CD4-positive, alpha-beta memory T cell (primary cell): ENCODE measurements at places on chromosomes 12 and 14. TPM values are rescaled to one million over a fixed set of nuclear protein-coding genes. Genes with fewer than 3 reads are reported as not detected.

Gene FOXG1
- total RNA-seq, result not detected

DNA sequence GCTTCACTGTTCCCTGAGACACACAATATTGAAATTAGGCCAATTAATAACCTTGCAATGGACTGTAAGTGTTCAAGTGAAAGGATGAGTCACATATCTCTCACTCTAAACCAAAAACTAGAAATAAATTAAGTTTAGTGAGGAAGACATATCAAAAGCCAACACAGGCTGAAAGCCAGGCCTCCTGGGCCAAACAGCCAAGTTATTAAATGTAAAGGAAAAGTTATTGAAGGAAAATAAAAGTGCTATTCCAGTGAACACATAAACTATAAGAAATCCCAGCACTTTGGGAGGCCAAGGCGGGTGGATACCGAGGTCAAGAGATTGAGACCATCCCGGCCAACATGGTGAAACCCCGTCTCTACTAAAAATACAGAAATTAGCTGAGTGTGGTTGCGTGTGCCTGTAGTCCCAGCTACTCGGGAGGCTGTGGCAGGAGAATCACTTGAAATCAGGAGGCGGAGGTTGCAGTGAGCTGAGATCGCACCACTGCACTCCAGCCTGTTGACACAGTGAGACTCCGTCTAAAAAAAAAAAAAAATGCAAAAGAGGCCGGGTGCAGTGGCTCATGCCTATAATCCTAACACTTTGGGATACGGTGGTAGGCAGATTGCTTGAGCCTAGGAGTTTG lies 10.4 kb upstream of the HEATR5A start:
- no peaks in the 10 kb centered on the region for H3K4me1 ChIP-seq
- DNase-seq, result no peak
- H3K27ac ChIP-seq, result no peak overlapping the region
- no peaks in the 10 kb centered on the region for H3K27me3 ChIP-seq
- H3K4me3 ChIP-seq, result no peak overlapping the region

DNA sequence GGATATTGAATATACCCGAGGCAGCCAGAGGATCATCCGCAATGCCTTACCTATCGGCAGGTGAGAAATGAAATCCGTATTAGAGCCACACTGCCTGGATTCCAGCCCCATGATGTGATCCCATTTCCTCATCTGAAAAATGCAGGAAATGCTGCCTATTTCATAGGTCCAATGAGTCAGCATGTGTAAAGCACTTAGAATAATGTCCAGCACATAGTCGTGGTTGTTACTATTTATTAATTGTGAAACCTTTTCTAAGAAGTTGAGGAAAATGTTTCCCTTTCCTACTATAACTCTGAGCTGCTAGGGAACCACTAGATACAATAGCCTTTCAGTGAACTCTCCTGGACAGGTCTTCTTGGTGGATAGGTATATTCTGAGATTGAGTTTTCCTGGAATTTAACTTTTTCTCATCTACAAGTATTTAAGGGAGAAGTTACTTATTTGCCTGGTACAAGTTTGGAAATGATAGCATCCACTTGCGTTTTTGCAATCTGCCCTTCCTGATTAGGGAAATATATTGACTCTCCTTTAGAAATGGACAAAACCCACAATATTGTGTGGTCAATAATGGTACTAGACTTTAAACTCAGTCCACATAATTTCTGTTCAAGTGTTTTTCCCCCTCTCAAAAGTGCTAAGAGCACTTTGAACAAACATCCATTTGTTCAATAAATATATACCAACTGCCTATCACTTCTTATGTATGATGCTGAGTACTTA lies 12.2 kb downstream of the POLR3B start:
- no peaks in the 10 kb centered on the region for H3K27me3 ChIP-seq
- H3K36me3 ChIP-seq, result no peaks in the 10 kb centered on the region
- H3K4me1 ChIP-seq, result no peaks in the 10 kb centered on the region
- no peak overlapping the region for H3K27ac ChIP-seq

Gene ABHD12B
- total RNA-seq, result not detected

Gene LRP1-AS
- total RNA-seq, result not detected

GRCh38 chr12:132523576-132524331 lies 33.8 kb downstream of the FBRSL1 start:
- peaks cover 8% of the 10 kb centered on the region for H3K4me1 ChIP-seq
- H3K27ac ChIP-seq, result no peak overlapping the region

GRCh38 chr14:104548802-104549535 lies 30.6 kb upstream of the C14orf180 start:
- H3K4me1 ChIP-seq, result no peaks in the 10 kb centered on the region
- no peaks in the 10 kb centered on the region for H3K27me3 ChIP-seq
- H3K36me3 ChIP-seq, result no peaks in the 10 kb centered on the region
- no peak overlapping the region for H3K27ac ChIP-seq
- H3K4me3 ChIP-seq, result no peak overlapping the region

DNA sequence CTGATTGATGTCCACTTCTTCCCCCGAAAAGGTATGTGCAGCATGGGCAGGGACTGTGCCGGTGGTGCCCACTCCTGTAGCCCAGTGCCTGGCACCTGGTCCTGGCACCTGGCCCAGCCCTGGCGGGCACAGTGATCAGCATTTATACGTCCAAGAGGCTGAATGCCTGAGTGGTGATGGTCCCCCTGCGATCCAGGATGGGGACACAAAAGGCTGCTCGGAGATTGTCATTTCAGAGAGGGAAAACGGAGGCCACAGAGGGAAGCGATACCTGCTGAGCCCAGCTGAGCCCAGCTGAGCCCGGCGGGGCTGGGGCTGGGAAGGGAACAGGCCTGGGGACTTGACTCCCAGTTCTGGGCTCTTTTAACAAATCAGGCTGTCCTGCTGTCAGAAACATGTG lies 55.8 kb downstream of the PRIMA1 start:
- H3K27me3 ChIP-seq, result no peaks in the 10 kb centered on the region
- no peaks in the 10 kb centered on the region for H3K4me1 ChIP-seq
- no peak overlapping the region for H3K27ac ChIP-seq
- DNase-seq, result no peak
- no peaks in the 10 kb centered on the region for H3K36me3 ChIP-seq
- no peak overlapping the region for H3K4me3 ChIP-seq

GRCh38 chr14:93960108-93960475 lies 16.3 kb downstream of the ASB2 start:
- H3K36me3 ChIP-seq, result no peaks in the 10 kb centered on the region
- DNase-seq, result no peak
- H3K4me3 ChIP-seq, result peak overlapping the region; percentile 21
- peaks cover 100% of the 10 kb centered on the region for H3K4me1 ChIP-seq

DNA sequence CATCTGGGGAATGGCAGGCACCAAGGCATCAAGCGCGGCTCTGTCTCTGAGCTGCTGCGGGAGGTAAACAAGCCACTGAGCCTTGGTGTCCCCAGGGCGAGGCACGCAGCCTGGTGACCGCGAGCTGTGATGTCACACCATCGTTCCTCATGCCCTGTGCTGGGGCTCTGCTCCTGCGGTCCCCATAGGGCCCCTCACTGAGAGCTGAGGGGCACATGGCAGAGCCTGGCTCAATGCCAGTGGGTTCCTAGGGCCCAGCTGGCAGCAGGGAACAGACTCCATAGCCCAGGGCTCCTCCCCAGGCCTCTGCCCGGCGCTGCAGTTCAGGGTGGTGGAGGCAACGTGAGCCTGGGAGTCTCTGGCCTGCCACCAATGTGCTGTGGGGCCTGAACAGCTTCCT lies 22.6 kb downstream of the CHGA start:
- no peaks in the 10 kb centered on the region for H3K27me3 ChIP-seq
- peaks cover 5% of the 10 kb centered on the region for H3K36me3 ChIP-seq
- no peak for DNase-seq
- H3K4me3 ChIP-seq, result no peak overlapping the region
- no peak overlapping the region for H3K27ac ChIP-seq

DNA sequence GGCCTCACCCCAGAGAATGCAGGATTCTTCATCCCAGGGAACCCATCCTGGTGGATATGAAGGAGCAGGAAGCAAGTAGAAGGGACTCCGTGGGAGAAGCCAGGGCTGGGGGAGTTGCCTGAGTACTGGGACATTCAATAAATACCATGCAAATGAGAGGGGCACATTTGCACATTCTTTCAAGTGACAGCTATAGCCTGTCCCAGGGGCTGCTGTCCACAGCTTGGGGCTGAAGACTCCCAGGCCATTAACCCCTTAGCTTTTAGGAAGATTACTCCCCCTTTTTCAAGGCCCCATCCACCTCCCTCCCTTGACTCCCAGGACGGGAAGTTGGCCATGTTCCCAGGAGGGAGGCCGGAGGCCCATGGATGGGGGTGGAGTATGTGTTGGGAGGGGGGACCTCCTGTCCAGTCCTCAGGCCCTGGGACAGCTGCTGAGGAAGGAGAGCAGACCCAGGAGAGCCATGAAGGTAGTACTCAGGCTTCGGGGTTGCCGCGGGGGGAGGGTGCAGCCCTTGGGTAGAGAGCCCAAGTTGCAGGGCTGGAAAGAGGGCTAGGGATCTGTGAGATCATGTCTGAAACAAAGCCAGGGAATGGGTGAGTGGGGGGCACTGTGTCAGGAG lies 974 bp upstream of the TNS2 start:
- peak overlapping the region; percentile 62 for H3K27ac ChIP-seq
- H3K36me3 ChIP-seq, result no peaks in the 10 kb centered on the region
- no peak for DNase-seq
- H3K4me3 ChIP-seq, result no peak overlapping the region

GRCh38 chr12:41892302-41892701 lies 252.4 kb downstream of the GXYLT1 start:
- no peak overlapping the region for H3K27ac ChIP-seq
- no peaks in the 10 kb centered on the region for H3K27me3 ChIP-seq
- H3K36me3 ChIP-seq, result no peaks in the 10 kb centered on the region
- H3K4me3 ChIP-seq, result no peak overlapping the region

- H3K4me1 ChIP-seq, result peaks cover 39% of the 10 kb centered on the region
- no peak for DNase-seq
- no peaks in the 10 kb centered on the region for H3K27me3 ChIP-seq
- H3K4me3 ChIP-seq, result peak within 1 kb of the TSS; percentile 94
- H3K36me3 ChIP-seq, result no peaks in the 10 kb centered on the region
These were observed at the start of gene SBNO1 for GRCh38 chr12:123364532-123365024. TSS of gene SBNO1 (minus strand) at chr12:123364847. CDS start at chr12:123350441, 14,406 bp downstream.

DNA sequence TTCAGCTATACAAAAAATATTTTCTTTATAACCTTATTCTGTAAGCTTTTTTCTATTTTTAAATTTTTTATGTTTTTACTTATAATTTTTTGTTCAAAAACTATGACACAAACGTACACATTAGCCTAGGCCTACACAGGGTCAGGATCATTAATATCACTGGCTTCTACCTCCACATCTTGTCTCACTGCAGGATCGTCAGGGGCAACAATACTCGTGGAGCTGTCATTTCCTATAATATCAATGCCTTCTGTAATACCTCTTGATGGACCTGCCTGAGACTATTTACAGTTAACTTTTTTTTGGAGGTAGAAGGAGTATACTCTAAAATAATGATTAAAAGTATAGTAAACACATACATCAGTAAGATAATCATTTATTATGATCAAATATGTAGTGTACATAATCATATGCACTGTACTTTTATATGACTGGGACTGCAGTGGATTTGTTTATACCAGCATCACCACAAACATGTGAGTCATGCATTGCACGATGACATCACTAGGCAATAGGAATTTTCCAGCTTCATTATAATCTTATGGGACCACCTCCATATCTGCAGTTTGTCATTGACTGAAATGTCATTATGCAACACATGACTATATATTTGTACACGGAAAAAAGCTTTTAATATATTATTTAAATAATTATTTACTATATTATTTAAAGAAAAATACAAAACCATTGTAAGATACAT lies 18.5 kb upstream of the PMCH start:
- no peak for DNase-seq
- no peak overlapping the region for H3K4me3 ChIP-seq
- no peaks in the 10 kb centered on the region for H3K27me3 ChIP-seq
- H3K4me1 ChIP-seq, result no peaks in the 10 kb centered on the region

GRCh38 chr12:105995961-105996431 lies 142.8 kb downstream of the NUAK1 start:
- no peak for DNase-seq
- no peak overlapping the region for H3K4me3 ChIP-seq
- H3K36me3 ChIP-seq, result no peaks in the 10 kb centered on the region
- H3K4me1 ChIP-seq, result no peaks in the 10 kb centered on the region
- no peaks in the 10 kb centered on the region for H3K27me3 ChIP-seq

- no peak overlapping the region for H3K4me3 ChIP-seq
- H3K27me3 ChIP-seq, result no peaks in the 10 kb centered on the region
- peak; percentile 26 for DNase-seq
- no peaks in the 10 kb centered on the region for H3K36me3 ChIP-seq
- H3K27ac ChIP-seq, result no peak overlapping the region
These were observed 165.8 kb downstream of the EMP1 start for GRCh38 chr12:13362260-13362841.

DNA sequence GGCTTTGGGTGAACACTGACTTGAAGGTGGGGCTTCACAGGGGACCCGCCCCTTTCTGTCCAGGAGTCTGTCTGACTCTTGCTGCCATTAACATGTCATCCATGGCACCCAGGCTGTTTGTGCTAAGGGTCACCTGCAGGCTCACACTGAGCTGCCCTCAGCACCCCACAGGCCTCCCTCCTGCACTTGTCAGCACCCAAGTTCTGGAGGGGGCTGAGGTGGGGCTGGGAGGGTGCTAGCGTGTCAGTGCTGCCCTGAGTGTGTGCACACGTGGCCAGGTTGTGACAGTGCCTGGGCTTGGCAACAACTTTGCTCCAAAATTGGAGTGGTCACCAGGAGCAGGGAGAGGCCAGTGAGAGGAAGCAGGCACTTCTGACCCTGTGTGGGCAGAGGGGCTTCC lies 963.2 kb downstream of the TRHDE start:
- DNase-seq, result no peak
- no peaks in the 10 kb centered on the region for H3K4me1 ChIP-seq
- H3K27me3 ChIP-seq, result no peaks in the 10 kb centered on the region
- no peak overlapping the region for H3K27ac ChIP-seq
- H3K36me3 ChIP-seq, result no peaks in the 10 kb centered on the region
- no peak overlapping the region for H3K4me3 ChIP-seq

Gene HSP90B1
- total RNA-seq, result 534 TPM

- peaks cover 24% of the 10 kb centered on the region for H3K4me1 ChIP-seq
- peak overlapping the region; percentile 78 for H3K4me3 ChIP-seq
- H3K27ac ChIP-seq, result peak overlapping the region; percentile 76
- no peak for DNase-seq
These were observed 625 bp downstream of the ANGEL1 start for GRCh38 chr14:76812093-76812421.

- no peaks in the 10 kb centered on the region for H3K27me3 ChIP-seq
- H3K4me3 ChIP-seq, result no peak overlapping the region
- H3K27ac ChIP-seq, result no peak overlapping the region
- no peak for DNase-seq
These were observed 14.2 kb downstream of the SSH1 start for GRCh38 chr12:108843187-108843586.

Gene SDR9C7
- total RNA-seq, result not detected

GRCh38 chr14:50892255-50892654 lies 20.4 kb downstream of the ABHD12B start:
- H3K4me3 ChIP-seq, result no peak overlapping the region
- no peaks in the 10 kb centered on the region for H3K36me3 ChIP-seq
- no peak overlapping the region for H3K27ac ChIP-seq
- H3K4me1 ChIP-seq, result no peaks in the 10 kb centered on the region

GRCh38 chr12:56299308-56299852 lies 750 bp downstream of the CS start:
- H3K27me3 ChIP-seq, result no peaks in the 10 kb centered on the region
- H3K27ac ChIP-seq, result peak overlapping the region; percentile 99
- peaks cover 57% of the 10 kb centered on the region for H3K4me1 ChIP-seq
- H3K4me3 ChIP-seq, result peak overlapping the region; percentile 83

Gene CMKLR1
- 0.87 TPM for total RNA-seq

Gene GZMB
- total RNA-seq, result not detected
